ENCODE measurements at places on chromosomes 2 and 18. TPM values are rescaled to one million over a fixed set of nuclear protein-coding genes. Genes with fewer than 3 reads are reported as not detected.

Gene CD8A
- 0.11 TPM for total RNA-seq

Gene ANTXR1
- 259 TPM for total RNA-seq

Gene HMSD
- 0.58 TPM for total RNA-seq

Gene APCDD1
- total RNA-seq = 7.9 TPM

Gene FTCDNL1
- total RNA-seq = 2.5 TPM

Gene NHEJ1
- 9.9 TPM for total RNA-seq

Gene POTEI
- total RNA-seq = 0.11 TPM

All from motor neuron (in vitro differentiated cells).